ENCODE measurements at places on chromosomes 3 and 15.

- DNase-seq: no peak
Observed at GRCh38 chr3:39122813-39123212, 15.3 kb downstream of the TTC21A start.

DNA sequence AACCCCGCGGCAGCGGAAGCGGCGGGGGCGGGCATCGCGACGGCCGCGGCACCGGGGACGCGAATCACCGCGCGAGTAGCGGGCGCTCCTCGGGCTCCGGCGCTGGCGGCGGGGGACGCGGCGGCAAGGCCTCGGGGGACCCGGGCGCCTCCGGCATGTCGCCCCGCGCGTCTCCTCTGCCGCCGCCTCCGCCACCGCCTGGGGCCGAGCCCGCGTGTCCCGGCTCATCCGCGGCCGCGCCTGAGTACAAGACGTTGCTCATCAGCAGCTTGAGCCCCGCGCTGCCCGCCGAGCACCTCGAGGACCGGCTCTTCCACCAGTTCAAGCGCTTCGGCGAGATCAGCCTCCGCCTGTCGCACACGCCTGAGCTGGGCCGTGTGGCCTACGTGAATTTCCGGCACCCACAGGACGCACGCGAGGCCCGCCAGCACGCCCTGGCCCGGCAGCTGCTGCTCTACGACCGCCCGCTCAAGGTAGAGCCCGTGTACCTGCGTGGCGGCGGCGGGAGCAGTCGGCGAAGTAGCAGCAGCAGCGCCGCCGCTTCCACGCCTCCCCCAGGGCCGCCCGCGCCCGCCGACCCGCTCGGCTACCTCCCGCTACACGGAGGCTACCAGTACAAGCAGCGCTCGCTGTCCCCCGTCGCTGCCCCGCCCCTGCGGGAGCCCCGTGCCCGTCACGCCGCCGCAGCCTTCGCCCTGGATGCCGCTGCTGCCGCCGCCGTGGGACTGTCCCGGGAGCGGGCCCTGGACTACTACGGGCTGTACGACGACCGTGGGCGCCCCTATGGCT lies 675 bp downstream of the RBM15B start:
- DNase-seq: no peak

GRCh38 chr15:27671819-27672437 lies 427.2 kb downstream of the OCA2 start:
- no peak for DNase-seq

- no peak for DNase-seq
Observed at GRCh38 chr3:127702151-127702578, 29.4 kb downstream of the ABTB1 start.

GRCh38 chr3:169297214-169297613 lies 366.3 kb downstream of the MECOM start:
- no peak for DNase-seq

DNA sequence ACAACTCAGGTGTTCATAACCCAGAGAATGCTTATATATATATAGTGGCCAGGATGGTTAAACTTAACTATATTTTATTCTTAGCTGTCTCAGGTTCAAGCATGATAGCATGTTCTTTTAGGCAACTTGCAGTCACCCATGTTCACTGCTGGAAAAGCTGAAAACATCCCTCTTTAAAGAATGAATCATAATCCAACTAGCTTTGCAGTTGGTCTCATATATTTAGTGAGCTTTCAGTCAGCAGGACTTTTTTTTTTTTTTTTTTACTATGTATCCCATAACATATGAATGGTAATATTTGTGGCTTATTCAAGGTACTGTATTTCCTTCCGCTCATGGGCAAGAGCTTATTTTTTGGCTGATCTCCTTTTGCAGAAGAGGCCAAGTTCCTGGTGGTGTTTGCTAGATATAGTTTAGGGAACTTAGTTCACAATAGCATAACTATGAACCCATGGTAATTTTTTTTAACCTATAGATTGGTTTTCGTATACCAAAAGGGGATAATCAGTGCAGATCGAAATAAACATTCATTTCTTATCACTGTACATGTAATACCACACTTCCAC lies 77.6 kb downstream of the CMSS1 start:
- no peak for DNase-seq
